ENCODE measurements at places on chromosomes 13 and 19.

GRCh38 chr19:19349365-19349764 lies 28.7 kb downstream of the MAU2 start:
- no peak for DNase-seq

GRCh38 chr13:77459592-77459991 lies 75.9 kb upstream of the SCEL start:
- DNase-seq, result no peak

GRCh38 chr13:40503966-40504591 lies 162.4 kb downstream of the FOXO1 start:
- no peak for DNase-seq

DNA sequence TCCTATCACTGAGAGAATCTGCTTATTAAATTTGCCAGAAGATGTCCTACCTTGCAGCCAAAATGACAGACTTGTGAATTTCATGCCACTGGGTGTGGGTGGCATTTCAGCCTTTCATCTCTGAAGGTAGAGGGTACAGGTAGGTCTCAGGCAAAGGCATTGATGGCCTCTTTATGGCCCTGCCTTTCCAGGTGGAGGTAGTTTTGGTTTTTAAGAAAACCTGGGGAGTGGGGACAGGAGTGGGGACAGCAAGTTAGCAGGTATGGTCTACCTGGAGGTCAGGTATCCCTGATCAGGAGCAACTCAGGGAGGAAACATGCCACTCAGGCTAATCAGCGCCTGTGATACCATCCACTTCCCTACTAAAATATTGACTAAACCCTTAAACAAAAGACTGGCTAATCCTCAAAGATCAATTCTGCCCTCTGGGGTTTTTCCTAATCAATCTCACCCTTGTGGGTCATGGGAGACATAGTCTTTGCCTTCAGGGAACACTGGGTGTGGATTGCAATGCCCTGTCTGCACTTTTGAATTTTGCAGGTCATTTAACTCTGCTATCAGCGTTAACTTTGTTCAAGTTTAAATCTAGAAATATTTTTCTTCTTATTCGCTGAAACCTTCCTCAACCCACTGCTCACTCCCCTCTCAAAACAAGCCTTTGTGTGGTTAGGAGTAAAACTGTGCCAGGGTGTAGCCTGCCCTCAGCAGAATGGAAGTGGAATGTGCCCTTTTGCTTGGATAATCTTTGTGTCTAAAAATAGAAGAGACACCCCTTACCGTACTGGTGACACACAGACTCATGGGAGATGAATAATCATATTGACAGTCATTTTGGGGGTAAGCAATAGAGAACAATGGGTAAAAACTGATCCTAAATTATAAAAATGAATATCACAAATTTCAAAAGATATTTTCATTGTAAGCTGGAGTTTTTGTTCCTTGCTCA lies 233.7 kb downstream of the COG6 start:
- DNase-seq, result no peak

- DNase-seq, result no peak
Observed at GRCh38 chr19:6099033-6099432, 11.3 kb downstream of the RFX2 start.

DNA sequence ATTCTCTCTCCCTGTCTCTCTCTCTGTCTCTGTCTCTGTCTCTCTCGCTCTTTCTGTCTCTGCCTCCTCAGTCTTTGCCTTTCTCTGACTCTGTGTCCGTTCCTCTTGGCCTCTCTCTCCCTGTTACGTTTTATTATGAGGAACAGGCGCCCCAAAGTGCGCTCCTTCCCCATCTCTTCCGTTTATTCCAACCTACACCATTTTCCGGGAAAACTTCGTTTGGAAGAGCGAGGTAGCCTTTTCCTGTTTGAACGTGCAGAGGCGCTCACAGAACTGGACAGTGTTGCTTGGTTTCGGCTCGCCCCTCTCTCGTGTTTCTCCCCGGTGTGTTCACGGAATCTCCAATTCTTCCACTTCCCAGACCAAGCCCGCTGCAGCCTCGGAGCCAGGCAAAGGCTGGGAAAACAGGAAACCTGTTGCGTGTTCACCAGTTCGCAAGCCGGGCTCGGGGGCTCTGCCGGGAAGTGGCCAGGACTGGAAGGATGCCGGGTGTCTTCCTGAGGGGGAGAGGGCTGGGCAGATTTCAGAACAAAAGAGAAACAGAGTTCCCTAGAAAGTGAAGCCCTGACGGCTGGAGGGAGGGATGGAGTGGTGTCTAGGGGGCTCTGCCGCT lies 605 bp downstream of the TMEM255B start:
- DNase-seq, result no peak

GRCh38 chr13:99766641-99767045 lies 204.9 kb downstream of the ZIC5 start:
- peak; percentile 40 for DNase-seq

GRCh38 chr13:50613356-50613831 lies 230.1 kb downstream of the DLEU7 start:
- no peak for DNase-seq

- no peak for DNase-seq
Observed at GRCh38 chr13:90999401-90999800, 348.1 kb upstream of the MIR17HG start.

- no peak for DNase-seq
Observed at GRCh38 chr19:33465371-33465770, 56.2 kb downstream of the PEPD start.

DNA sequence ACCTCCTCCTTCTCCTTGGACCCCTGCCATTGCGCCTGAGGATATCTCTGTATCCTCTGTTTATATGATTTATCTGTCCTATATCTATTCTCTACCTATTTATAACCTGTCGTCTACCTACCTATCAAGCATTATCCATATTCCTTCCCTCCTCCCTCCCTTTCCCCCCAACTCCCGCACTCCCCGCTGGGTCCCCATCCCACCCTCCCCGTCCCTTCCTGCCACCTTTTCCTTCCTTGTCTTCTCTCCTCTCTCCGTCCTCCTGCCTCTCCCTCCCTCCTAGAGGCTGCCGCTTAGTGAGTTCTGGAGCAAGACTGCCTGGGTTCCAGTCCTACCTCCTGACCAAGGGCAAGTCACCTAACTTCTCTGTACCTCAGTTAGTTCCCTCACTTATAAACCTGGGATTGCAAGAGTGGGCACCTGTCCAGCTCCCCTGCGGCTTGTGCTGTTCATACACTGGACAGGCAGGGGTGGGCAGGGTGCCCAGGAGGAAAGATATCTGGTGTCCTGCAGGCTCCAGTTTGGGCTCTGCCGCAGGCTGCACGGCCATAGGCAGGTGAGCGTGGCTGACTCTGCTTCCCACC lies 16.1 kb downstream of the TTYH1 start:
- no peak for DNase-seq

GRCh38 chr19:4066176-4066606 lies 508 bp downstream of the ZBTB7A start:
- no peak for DNase-seq

DNA sequence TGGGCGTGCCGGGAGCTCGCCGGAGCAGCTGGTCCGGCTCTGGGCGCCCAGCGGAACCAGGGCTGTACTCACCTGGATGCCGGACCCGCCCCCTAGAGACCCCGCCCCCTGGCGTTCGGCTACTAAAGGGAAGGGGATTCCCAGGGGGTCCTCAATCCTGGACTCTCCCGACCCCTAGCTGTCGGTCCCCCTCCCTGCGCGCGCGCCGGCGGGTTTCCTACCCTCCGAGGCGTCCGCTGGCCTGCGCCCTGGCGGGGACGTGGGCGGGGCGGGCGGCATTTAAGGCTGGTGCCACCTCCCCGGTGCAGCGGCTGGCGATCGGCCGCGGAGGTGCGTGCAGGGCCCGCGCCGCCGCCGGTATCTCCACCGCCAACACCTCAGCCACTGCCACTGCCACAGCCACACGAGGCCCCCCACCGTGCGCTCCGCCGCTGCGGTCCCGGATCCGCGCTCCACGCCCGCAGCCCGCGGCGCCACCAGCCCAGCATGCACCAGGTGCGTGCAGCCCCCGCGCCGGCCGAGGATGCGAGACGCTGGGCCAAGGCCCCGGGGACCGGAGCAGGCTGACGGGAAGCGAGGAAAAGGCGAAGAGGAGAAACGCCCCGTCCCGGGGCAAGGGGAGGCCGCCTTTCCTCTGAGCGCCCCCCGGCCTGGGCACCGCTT lies at the start of gene ATP12A:
TSS of gene ATP12A (plus strand) at position 151 of the 663 bp plus-strand sequence. CDS start at position 487, 336 bp downstream.
- no peak for DNase-seq

DNA sequence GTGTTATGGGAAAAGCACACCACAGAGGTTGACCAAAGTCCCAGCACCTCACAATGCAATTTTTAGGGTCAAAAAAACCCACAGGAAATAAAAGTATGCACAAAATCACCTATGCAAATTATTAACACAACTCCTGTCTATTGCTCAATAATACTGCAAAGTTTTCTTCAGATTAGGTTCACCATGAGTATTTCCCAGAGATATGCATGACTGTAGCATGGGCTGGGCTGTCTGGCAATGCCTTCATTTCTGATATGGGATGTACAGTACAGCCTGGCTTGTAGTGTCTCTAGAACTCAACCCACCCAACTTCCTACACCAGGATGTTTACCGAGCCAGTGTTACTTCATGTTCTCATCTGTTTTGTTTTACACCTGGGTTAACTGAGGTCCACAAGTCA lies 698.7 kb upstream of the ARGLU1 start:
- DNase-seq, result no peak

GRCh38 chr19:46839752-46840497 lies 10.7 kb downstream of the AP2S1 start:
- DNase-seq, result no peak

GRCh38 chr19:42111384-42111783 lies 20.9 kb downstream of the POU2F2 start:
- DNase-seq, result no peak

DNA sequence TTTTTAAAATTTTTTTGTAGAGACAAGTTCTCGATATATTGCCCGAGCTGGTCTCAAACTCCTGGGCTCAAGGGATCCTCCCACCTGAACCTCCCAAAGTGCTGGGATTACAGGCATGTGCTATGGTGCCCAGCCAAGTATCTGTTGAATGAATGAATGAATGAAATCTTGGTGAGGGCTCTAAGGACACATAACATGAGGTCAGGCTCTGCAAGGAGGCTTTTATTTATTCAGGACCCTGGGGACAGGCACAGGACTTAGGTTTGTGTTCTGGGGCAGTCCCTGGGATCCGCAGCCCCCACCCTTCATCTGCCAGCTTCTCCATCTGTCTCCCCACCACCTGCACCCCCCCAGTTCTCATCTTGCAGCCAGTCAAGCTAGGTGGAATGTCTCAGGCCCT lies 4.6 kb downstream of the PTGIR start:
- DNase-seq, result no peak

GRCh38 chr19:48480183-48480557 lies 11.0 kb downstream of the CYTH2 start:
- DNase-seq, result no peak

GRCh38 chr19:13207846-13208671 lies 57.8 kb downstream of the IER2 start:
- DNase-seq, result no peak

GRCh38 chr13:96746886-96747285 lies 247.4 kb downstream of the OXGR1 start:
- peak; percentile 51 for DNase-seq

DNA sequence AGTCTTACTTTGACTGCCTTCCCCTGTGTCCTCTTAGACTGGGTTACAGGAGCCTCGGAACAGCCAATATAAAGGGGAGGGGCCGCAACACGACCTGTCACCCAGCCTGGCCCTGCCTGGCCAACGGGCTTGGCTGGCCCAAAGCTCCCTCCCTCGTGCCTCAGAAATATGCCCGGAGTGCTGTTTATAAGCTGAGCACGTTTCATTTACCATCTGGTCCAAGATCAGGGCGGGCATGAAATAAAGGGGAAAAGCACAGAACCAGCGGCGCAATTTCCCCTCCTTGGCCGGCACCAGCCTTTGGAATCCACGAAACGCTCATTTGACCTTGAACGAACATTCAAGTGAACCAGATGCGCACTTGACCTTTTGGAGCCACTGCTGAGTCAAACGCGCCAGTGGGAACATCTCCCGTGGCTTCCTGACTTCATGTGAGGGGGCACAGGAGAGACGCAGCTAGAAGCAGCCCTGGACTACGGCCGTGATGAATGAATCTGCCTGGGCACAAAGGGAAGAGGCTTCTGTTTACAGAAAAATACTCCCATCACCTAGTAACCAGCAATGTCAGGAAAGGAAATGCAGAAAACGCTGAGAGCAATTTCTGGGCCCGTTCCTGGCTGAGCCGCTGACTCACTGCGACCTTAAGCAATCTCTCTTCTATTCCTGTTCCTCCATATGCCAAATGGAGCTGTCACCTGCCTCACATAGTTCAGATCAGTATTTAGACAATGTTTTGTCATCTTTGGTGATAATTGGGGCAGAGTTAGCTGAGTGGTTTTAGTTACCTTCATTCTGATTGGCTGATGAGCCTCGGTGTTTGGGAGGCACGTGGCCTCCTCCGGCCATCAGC lies 53.3 kb downstream of the RFX2 start:
- DNase-seq, result peak; percentile 91

- DNase-seq, result no peak
Observed at GRCh38 chr19:2611483-2612464, 90.7 kb downstream of the GNG7 start.

DNA sequence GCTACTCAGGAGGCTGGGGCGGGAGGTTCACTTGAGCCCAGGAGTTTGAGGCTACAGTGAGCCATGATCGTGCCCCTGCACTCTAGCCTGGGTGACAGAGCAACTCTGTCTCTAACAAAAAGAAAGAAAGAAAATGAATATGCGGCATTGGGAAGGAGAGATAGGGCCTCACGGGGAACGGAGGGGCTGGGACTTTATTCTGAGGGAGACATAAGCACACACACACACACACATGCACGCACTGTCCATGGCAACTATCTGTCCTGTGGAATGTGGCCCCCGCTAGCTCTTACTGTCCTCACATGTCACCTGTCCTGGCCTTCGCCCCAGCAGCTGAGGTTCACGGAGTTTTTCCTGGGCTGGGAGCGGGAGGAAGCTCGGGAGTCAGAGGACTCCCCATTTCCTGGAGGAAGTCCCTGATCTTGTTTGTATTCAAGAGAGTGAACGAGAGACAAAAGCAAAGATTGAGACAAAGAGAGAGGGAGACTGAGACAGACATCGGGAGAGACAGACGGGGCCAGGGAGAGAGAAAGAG lies 654 bp downstream of the STAP2 start:
- no peak for DNase-seq

GRCh38 chr13:86000546-86000945 lies 201.3 kb upstream of the SLITRK6 start:
- no peak for DNase-seq

DNA sequence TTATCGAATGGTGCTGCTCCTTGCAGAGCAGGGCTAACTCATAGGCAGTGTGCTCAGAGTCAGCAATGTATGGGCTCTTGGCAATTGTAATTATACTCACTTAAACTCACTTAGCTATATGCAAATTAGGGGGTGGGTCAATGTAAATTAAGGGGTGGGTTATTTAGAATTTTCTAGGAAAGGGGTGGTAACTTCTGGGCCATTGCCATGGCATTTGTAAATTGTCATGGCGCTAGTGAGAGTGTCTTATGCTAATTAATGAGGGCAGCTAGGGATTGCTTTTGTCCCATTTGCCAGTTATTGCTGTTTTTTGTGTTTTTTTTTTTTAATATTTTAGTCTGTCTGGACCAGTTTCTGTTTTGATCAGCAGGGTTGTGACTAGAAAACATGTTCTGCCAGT lies 68.4 kb downstream of the DIAPH3 start:
- no peak for DNase-seq

DNA sequence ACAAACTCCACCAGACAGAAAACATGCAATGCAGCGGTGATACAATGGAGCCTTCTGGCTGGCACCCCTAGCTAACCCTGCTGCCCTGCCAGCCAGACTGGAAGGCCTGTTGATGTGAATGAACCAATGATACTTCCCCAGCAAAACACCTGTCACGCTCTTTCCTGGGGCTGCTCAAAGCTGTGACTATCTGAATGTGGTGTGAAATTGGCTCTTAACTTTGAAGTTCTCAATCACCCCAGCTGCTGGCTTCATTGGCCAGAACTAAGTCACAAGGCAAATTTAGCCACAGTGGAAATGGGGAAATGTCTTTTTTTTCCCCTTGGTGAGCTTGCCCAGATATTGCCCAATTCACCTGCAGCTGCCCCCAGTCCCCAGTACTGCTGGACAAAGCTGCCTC lies 147.3 kb downstream of the SLC7A1 start:
- no peak for DNase-seq

All from NCI-H446 treated with DMSO at 0.1 percent for 48 hours (cell line).